ENCODE measurements at places on chromosomes 7 and 10.

DNA sequence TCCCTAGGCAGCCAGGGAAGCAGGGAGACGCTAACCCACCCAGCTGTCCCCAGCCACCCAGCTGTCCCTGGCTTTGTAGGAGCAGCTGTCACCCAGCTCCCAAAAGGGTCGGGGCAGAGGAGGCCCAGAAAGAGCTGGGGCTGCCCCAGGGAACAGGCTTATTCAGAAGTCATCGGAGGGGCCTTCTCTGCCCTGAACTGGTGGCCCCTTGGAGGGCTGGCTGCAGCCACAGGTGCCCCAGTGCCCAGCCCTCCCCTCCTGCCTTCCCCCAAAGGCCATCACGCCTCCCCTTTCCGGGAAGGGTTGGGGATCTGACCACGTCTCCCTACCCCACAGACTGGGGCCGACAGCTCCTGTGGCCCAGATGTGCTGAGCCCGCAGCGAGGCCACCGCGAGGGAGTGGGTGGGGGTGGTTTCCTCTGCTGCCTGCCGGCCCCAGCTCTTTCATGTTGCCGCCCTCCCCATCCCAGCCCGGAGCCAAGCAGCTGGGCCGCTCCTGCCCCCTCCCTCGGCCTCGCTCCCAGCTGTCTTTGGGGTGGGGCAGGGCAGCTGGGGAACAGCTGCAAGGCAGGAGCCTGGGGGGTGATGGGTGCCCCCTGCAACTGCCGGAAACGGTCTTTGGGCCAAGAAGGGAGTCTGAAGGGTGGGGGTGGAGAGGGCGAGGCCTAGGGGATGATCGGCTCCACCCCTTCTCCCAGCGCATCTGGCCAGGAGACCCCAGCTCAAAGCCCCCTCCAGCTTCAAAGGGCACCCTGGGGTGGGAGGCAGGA is 16.8 kb downstream of the TRIM8 start:
- DNase-seq: peak; percentile 76

- DNase-seq: no peak
These were observed 560.0 kb upstream of the GALNT17 start for GRCh38 chr7:70571961-70572360.

- no peak for DNase-seq
These were observed 302.2 kb downstream of the RPS24 start for GRCh38 chr10:78335691-78336401.

GRCh38 chr10:14384116-14384730 is 53.5 kb upstream of the FRMD4A start:
- DNase-seq: no peak

DNA sequence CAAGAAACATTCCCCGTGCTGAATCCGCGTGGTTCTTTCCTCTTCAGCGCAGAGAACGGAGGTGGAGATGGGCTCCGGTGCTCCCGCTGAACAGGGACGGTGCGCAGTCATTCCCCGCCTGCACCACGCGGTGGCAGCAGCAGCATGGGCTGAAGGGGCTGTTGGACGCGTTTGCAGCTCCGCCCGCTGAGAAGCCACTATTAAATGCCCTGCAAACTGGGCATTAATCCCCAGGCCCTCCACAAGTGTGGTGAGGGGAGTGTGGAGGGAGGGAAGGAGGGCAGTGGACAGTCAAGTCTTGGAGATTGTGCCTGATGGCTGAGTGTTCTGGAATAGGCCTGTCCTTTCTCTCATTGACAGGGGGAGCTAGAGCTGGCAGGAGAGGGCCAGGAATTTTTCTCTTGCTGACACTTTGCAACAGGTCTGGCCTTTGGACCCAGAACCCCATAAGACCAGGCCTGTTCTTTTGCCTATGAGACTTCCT is 240.2 kb upstream of the INHBA start:
- peak; percentile 32 for DNase-seq

DNA sequence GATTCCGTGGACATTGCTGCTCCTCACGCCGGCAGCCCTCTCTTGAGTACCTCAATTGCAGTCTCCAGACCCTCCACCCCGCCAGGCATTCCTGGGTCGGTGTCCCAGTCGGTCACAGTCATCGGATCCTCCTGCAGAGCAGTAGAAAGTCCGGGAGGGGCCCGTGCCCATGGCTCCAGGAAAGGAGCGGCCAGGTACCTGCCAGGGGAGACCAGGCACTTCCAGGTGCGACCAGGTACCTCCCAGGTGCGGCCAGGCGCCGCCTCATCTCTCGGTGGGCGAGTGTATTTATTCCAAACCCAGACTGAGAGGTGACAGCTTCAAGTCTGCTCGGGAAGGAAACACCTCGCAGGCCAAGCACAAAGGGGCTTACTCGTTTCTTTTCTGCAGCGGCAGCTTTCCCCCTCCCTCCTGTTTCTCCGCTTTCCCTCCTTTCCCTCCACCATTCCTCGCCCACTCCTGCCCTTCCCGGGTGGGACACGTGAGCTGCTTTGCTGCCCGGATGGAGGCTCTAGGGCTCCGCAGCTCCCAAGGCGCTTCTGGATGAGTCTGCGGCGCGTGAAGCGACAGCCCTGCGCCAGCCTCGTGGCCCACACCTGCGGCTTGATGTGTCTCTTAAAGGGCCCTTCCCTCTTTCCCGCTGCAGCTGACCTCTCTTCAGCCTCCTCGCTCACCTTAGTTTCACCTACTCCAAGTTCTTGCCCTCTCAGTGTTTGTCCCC is 39.4 kb upstream of the AGK start:
- no peak for DNase-seq

- DNase-seq: no peak
These were observed 283.0 kb downstream of the USP6NL start for GRCh38 chr10:11328264-11329061.

DNA sequence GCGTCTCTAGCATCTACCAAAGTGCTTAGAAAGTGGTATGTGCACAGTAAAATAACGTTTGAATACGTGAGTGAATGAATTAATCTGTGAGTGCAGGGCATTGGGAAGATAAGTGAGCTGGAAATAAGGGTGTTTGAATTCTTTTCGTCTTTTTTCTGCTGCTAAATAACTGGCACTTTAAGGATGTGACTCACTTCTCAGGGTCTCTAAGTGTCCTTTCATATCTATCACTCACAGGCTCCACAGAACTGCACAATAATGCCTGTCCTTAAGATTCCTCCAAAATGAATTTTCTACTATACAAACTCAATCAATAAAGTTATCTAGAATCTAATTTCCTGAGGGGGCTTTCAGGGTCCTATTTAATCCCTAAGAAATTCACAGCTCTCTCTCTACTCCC is 3.2 kb upstream of the DGKB start:
- no peak for DNase-seq

DNA sequence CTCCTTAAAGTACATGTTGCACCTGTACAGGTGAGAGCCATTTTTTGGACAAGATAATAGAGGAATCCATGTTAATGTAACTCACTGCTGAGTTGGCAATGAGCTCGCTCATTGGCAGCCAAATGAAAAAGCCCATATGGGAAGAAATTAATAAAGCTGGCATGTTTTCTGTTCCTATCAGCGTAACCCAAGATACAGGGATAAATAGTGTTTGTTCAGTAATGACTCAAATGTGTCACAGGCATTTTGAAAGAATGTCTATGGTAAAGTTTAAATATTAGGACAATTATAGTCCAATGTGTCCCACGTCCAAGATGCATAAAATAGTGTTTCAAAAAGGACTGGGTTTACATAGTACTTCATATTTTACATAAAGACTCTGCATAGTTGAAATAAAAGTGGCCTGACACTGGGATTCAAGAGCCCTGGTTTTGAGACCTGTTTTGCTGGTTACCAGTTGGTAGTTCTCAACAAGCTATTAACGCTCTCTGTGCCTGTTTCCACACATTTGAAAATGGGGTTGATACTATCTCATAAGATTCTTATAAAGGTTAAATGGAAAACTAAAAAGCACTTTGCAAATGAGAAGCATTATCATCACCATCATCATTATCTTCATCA is 49.1 kb downstream of the MTURN start:
- no peak for DNase-seq

- DNase-seq: peak; percentile 86
These were observed 72.6 kb downstream of the PFKFB3 start for GRCh38 chr10:6275022-6275997.

DNA sequence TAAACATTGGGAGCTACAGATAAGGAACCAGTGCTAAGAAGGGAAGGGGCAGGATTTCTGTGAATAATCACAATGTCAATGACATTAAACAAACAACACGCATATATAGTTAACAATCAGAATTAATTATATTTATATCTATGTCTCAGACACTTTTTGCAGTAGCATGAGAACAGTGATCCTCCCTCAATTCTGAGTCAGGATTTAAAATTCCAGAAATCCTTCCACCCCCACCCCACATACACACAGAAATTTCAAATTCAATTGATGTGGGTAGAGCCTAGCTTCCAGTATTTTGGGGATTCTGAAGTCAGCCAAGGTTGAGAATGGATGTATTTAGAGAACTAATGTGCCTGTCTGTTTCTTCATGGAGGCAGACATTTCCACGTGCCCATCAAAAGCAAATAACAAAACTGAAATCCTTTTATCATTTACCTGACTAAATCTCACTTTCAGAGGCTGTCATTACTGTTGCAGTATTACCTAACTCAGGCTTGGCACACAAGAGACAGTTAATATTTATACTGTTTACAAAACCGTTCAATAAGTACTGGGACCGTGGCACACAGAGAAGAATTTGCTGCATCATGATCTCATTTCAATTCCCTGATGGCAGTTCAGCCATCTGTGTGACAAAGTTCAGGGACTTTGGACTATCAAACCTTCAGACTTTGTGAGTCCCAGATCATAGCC is 116.6 kb upstream of the PALS2 start:
- no peak for DNase-seq

DNA sequence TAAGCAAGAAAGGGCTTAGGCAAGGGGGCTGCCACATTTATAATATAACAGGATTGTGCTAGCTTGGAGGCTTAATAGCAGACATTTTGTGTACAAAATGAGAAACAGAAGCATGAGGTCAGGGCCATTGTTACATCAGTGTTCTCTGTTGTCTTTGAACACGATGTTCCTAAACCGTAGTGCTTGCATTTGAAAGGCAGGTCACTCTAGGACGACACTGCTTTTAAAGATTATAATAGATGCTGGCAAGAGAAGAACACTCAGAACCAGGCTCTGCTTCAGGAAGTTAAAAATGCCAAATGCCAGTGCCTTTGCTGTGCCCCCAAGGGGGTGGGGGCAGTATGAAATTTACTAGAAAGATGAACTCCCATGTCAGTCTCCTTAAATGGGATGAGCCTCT is 91.1 kb downstream of the SORCS3 start:
- DNase-seq: no peak

GRCh38 chr10:117442521-117442920 is 67.3 kb upstream of the PDZD8 start:
- no peak for DNase-seq
